Activated CD4-positive, alpha-beta T cell treated with anti-CD3 and anti-CD28 coated beads, Interleukin-2, amount 10 ng/mL, durations not matched to agents 24 days and 14 days (primary cell): ENCODE measurements at places on chromosomes 13 and 19. TPM values are rescaled to one million over a fixed set of nuclear protein-coding genes. Genes with fewer than 3 reads are reported as not detected.

DNA sequence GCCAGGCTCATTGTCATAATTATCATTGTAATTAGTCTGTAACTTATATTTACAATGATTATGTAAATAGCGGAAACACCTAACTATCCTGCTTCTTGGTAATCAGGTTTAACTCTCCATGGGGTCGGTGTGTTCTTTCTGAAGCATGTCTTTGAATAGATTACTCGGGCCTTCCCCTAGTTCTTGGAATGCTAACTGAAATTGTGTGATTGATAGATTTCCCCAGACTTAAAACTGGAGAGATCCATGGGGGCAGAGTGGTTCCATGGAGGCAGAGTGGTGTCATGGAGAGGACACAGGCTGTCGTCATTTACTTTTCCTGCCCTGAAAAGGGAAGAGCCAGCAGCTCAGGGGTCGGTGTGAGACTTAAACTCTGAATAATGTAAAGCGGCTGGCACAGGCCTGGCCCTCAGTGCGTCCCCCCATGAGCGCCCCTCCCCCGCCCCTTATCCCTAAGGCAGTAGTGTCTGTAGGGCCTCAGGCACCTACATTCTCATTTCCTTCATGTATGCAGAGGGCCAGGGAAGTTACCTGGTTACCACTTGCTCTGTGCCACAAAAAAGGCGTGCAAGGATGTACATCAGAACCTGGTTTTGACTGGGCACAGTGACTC, 225.1 kb downstream of the TM9SF2 start:
- H3K27me3 ChIP-seq, result no peaks in the 10 kb centered on the region
- no peaks in the 10 kb centered on the region for H3K36me3 ChIP-seq
- no peaks in the 10 kb centered on the region for H3K4me1 ChIP-seq
- H3K27ac ChIP-seq, result no peak overlapping the region
- no peak overlapping the region for H3K4me3 ChIP-seq
- DNase-seq, result no peak

CFD gene
- 1.4 and 2.5 TPM in 2 replicates for total RNA-seq

IGSF23 gene
- not detected in 2 replicates for total RNA-seq

DNA sequence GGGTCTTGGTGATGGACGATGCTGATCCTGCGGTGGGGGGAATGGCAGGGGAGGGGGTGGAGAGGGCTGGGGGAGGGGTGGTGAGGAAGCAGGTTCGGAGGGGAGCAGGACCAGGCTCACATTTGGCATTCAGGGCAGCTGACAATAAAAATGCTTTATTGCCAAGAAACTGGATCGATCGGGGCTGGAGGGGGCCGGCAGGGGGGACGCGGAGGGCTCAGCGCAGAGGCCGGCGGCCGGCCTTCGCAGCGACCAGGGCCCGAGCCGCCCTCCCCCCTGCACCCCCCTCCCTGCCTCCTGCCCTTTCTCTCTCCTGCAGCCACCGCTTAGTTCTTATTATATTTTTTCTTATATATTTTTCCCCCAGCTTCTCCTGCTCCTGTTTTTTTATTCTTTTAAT, 18.1 kb upstream of the POU2F2 start:
- no peak for DNase-seq
- H3K4me3 ChIP-seq, result no peak overlapping the region
- H3K27ac ChIP-seq, result no peak overlapping the region
- peaks cover 25% of the 10 kb centered on the region for H3K27me3 ChIP-seq

PDX1 gene
- not detected in 2 replicates for total RNA-seq

DNA sequence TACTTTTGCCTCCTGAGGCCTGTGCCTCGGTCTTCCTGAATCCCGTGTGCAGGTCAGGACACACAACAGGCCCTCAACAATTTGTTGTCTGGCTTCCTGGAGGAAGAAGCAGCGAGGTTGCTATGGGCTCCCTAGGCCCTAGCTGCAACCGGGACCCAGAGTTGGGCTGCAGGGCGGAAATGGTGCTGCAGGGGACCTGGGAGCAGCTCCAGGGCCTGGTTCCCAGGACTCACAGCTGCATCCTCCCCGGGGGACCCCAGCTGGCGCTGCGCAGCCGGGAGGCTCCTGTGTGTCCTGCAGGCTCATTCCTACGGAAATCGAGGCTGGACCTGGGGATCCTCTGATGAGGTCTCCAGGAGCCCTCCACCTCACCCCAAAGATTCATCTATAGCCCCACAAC, 999 bp upstream of the TNFAIP8L1 start:
- DNase-seq, result peak; percentile 67
- no peak overlapping the region for H3K4me3 ChIP-seq
- H3K27ac ChIP-seq, result peak overlapping the region; percentile 94
- H3K27me3 ChIP-seq, result no peaks in the 10 kb centered on the region
- peaks cover 36% of the 10 kb centered on the region for H3K4me1 ChIP-seq
- H3K36me3 ChIP-seq, result peaks cover 9% of the 10 kb centered on the region

DNA sequence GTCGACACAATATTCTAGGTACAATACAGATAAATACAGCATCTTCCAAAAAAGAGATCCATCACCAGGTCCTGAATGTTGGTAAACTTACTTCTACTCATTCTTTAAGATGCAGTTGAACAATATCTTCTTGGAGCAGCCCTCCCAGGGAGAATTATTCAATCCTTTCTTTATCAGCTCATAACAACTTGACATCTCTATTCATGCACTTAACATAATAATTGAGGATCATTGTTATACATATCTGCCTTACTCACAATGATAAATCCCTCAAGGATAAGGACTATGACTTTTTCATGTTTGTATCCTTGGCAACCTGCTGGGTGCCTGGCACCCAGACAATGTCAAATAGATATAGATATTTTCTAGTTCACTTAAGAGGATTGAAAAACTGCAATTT, 219.5 kb downstream of the POU4F1 start:
- no peaks in the 10 kb centered on the region for H3K36me3 ChIP-seq
- no peak overlapping the region for H3K27ac ChIP-seq
- no peaks in the 10 kb centered on the region for H3K4me1 ChIP-seq
- H3K4me3 ChIP-seq, result no peak overlapping the region
- no peaks in the 10 kb centered on the region for H3K27me3 ChIP-seq

DNA sequence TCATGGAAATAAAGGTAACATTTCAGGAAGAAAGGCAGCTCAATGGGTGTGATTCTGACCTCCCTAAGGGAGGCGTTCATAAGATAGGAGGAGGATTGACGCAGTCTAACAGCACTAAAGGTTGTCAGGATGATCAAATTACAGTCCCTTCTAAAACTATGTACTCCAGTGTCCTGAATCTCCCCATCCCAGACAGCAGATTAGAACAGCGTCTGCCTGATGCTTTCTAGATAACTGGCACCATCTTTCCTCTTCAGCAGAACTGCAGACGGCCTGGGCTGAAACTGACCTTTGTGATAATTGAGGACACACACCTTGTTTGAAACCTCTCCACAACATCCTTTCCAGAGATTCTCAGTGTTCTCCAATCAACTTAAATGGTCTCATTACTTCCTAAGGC, 25.5 kb upstream of the SACS start:
- H3K27me3 ChIP-seq, result peaks cover 12% of the 10 kb centered on the region
- DNase-seq, result no peak
- H3K4me1 ChIP-seq, result no peaks in the 10 kb centered on the region
- no peak overlapping the region for H3K27ac ChIP-seq

- H3K4me3 ChIP-seq, result peak overlapping the region; percentile 66
- peak; percentile 96 for DNase-seq
- H3K27me3 ChIP-seq, result peaks cover 47% of the 10 kb centered on the region
- no peak overlapping the region for H3K27ac ChIP-seq
These were observed 2.2 kb upstream of the TSPAN16 start for GRCh38 chr19:11293433-11294389.

ZNF132 gene
- 3.6 and 3.8 TPM in 2 replicates for total RNA-seq

DNA sequence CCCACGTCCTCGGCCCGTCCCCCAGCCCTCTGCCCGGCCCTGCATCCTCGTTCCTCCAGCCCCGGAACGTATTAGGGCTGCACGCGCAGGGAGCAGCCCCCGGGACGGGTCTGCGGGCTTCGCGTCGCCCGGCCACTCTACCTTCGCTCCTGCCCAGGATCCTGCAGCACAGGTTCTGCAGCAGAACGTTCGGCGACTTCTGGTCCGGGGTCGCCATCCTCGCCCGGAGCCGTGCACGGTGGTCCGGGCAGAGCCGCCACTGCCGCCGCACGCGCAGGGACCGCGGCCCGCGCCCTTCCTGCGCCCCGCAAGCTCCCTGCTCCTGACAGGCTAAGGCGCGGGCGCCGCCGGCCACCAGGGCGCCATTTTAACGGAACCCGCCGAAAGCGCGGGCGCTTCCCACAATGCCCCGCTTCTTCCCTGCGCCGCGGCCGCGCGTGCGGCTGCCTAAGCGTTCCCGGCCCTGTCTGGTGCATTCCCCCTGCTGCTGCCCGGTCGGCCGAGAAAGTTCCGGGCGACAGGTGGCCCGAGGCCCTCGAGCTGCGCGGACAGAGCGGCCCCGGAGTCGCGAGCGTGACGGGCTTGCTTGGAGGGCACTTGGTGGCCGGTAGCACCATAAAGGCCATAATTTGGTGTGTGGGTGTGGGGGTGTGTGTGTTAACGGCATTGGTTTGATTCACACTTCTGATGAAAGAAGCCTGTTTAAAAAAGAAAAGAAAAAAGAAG, at the start of gene TUBGCP3:
Gene TUBGCP3, minus strand, starts transcription at position 390 of the 726 bp plus-strand sequence. Its CDS starts 173 bp downstream, at position 217.
- H3K4me3 ChIP-seq, result peak within 1 kb of the TSS; percentile 98
- no peaks in the 10 kb centered on the region for H3K27me3 ChIP-seq
- peak; percentile 95 for DNase-seq
- H3K36me3 ChIP-seq, result peaks cover 17% of the 10 kb centered on the region
- H3K4me1 ChIP-seq, result peaks cover 29% of the 10 kb centered on the region

STXBP2 gene
- total RNA-seq, result 83.4 and 84.3 TPM in 2 replicates

- H3K27me3 ChIP-seq, result no peaks in the 10 kb centered on the region
- H3K4me1 ChIP-seq, result peaks cover 50% of the 10 kb centered on the region
- no peak overlapping the region for H3K4me3 ChIP-seq
- H3K36me3 ChIP-seq, result peaks cover 24% of the 10 kb centered on the region
These were observed 475.6 kb downstream of the COG6 start for GRCh38 chr13:40130871-40131636.

ZNF575 gene
- 1.8 and 2.4 TPM in 2 replicates for total RNA-seq

- H3K4me3 ChIP-seq, result no peak overlapping the region
- DNase-seq, result peak; percentile 34
- peaks cover 5% of the 10 kb centered on the region for H3K27me3 ChIP-seq
These were observed 174.3 kb downstream of the TSHZ3 start for GRCh38 chr19:31174948-31175347.

ZNF66 gene
- 7.9 and 10.7 TPM in 2 replicates for total RNA-seq

DNA sequence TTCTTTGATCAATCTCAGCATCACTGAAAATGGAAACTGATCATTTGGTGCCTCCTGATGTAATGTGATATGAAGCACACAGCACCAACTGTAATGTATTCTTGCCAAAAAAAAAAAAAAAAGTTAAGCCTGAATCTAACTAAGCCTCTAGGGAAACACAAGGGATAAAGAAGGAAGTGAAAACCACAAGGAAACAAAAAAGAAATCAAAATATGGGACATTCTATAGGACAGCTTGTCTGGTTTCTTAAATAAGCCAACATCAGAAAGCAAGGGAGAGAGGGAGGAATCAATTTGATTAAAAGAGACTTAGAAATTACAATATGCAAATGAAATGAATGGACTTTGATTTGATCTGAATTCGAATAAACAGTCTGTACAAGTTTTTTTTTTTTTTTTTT, 20.6 kb upstream of the METTL21C start:
- H3K36me3 ChIP-seq, result no peaks in the 10 kb centered on the region
- peaks cover 12% of the 10 kb centered on the region for H3K27me3 ChIP-seq
- no peak for DNase-seq

GRCh38 chr13:56351041-56351440, 789.7 kb upstream of the PRR20A start:
- H3K27ac ChIP-seq, result no peak overlapping the region
- no peak for DNase-seq
- H3K4me1 ChIP-seq, result no peaks in the 10 kb centered on the region
- no peak overlapping the region for H3K4me3 ChIP-seq
- H3K27me3 ChIP-seq, result no peaks in the 10 kb centered on the region
- H3K36me3 ChIP-seq, result no peaks in the 10 kb centered on the region

- H3K4me3 ChIP-seq, result no peak overlapping the region
- no peak for DNase-seq
- no peak overlapping the region for H3K27ac ChIP-seq
- H3K36me3 ChIP-seq, result peaks cover 2% of the 10 kb centered on the region
- peaks cover 5% of the 10 kb centered on the region for H3K27me3 ChIP-seq
- H3K4me1 ChIP-seq, result peaks cover 7% of the 10 kb centered on the region
These were observed 8.8 kb upstream of the CD22 start for GRCh38 chr19:35320065-35320713.

GRCh38 chr13:50126993-50127725, 111.9 kb downstream of the KCNRG start:
- DNase-seq, result peak; percentile 86
- H3K27me3 ChIP-seq, result peaks cover 24% of the 10 kb centered on the region
- H3K27ac ChIP-seq, result peak overlapping the region; percentile 89

ATP4B gene
- total RNA-seq, result not detected in 2 replicates

GRCh38 chr13:36673352-36673751, 468 bp upstream of the SERTM1 start:
- no peak overlapping the region for H3K4me3 ChIP-seq
- no peak overlapping the region for H3K27ac ChIP-seq
- no peak for DNase-seq
- no peaks in the 10 kb centered on the region for H3K4me1 ChIP-seq

ABCC4 gene
- 19.6 and 20.9 TPM in 2 replicates for total RNA-seq

DNA sequence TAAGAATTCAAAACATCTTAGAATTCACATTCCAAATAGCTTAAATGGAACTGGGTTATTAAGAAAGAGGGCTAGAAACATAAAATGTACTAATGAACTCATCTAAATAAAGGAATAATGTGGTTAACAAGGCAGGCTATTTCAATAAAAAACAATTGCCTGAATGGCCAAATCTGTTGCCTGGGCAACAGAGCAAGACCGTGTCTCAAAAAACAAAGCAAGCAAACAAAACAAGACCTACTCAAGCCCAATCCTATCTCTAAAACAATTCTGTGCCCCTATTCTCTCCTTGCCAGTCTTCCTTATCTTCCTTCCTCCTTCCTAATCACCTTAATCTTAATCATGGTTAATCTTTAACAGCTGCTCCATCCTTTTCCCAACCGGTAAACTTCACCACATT, 12.1 kb downstream of the IGFL1 start:
- H3K27me3 ChIP-seq, result peaks cover 56% of the 10 kb centered on the region
- no peak overlapping the region for H3K27ac ChIP-seq
- H3K36me3 ChIP-seq, result no peaks in the 10 kb centered on the region
- no peak overlapping the region for H3K4me3 ChIP-seq
- H3K4me1 ChIP-seq, result no peaks in the 10 kb centered on the region
- DNase-seq, result no peak

GRCh38 chr19:5041168-5041912, 72.4 kb downstream of the KDM4B start:
- no peak overlapping the region for H3K4me3 ChIP-seq
- no peak overlapping the region for H3K27ac ChIP-seq
- no peak for DNase-seq
- H3K4me1 ChIP-seq, result peaks cover 2% of the 10 kb centered on the region

- no peak for DNase-seq
- no peak overlapping the region for H3K27ac ChIP-seq
- no peak overlapping the region for H3K4me3 ChIP-seq
- H3K36me3 ChIP-seq, result no peaks in the 10 kb centered on the region
- H3K27me3 ChIP-seq, result no peaks in the 10 kb centered on the region
- H3K4me1 ChIP-seq, result no peaks in the 10 kb centered on the region
These were observed 12.5 kb downstream of the NLRP8 start for GRCh38 chr19:55959996-55960675.

- H3K27me3 ChIP-seq, result peaks cover 45% of the 10 kb centered on the region
- H3K4me3 ChIP-seq, result peak within 1 kb of the TSS; percentile 68
- peak; percentile 84 for DNase-seq
- H3K27ac ChIP-seq, result no peak within 1 kb of the TSS
- peaks cover 2% of the 10 kb centered on the region for H3K36me3 ChIP-seq
These were observed at the start of gene PTPRS for GRCh38 chr19:5340637-5341447. Gene PTPRS, minus strand, starts transcription at chr19:5340812. Its CDS starts 54,672 bp downstream, at chr19:5286140.

ZNF681 gene
- 2.6 and 3.0 TPM in 2 replicates for total RNA-seq

- H3K4me3 ChIP-seq, result no peak overlapping the region
- peaks cover 13% of the 10 kb centered on the region for H3K36me3 ChIP-seq
- H3K27me3 ChIP-seq, result no peaks in the 10 kb centered on the region
- H3K4me1 ChIP-seq, result no peaks in the 10 kb centered on the region
- no peak overlapping the region for H3K27ac ChIP-seq
- DNase-seq, result no peak
These were observed 7.5 kb upstream of the ZNF440 start for GRCh38 chr19:11806354-11807098.
